ENCODE measurements at places on chromosomes 1 and 21.

GRCh38 chr1:210828996-210829596, 304.9 kb downstream of the KCNH1 start:
- no peak for DNase-seq

DNA sequence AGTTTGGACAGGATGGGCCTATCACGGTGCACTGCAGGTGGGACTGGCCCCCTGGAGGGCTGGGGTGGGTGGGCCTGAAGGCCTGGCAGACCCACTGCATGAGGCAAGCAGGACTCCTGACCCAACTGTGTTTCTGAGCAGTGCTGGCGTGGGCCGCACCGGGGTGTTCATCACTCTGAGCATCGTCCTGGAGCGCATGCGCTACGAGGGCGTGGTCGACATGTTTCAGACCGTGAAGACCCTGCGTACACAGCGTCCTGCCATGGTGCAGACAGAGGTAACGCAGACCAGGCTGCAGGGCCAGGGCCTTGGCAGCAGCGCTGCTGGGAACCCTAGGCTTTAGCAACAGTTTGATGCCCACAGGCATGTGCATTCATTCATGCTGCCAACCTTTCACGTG, 29.0 kb upstream of the KDM4A start:
- DNase-seq, result no peak

- no peak for DNase-seq
Measured at GRCh38 chr1:231818337-231818736, 191.7 kb downstream of the DISC1 start.

GRCh38 chr1:81547912-81548303, 252.8 kb upstream of the ADGRL2 start:
- no peak for DNase-seq

DNA sequence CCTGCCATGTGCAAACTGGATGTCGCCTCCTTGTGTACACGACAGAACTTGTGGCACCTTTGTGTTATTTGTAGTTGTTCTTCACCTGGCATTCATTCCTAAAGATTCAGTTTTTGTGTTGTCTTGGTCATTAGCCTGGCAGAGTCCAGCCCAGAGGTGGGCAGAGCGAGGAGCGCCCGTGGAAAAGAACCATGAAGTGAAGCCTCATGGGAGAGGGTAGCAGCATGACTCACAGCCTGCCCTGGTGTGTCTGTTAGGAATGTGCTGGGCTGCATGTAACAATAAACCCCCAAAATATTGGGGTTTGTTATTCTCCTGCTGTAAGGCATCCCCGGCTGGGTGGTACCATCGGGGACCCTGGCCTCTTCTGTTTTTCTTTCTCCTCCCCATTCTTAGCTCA, 124.9 kb upstream of the TMEM51 start:
- DNase-seq, result no peak

GRCh38 chr1:7575041-7575400, 196.1 kb upstream of the VAMP3 start:
- no peak for DNase-seq

DNA sequence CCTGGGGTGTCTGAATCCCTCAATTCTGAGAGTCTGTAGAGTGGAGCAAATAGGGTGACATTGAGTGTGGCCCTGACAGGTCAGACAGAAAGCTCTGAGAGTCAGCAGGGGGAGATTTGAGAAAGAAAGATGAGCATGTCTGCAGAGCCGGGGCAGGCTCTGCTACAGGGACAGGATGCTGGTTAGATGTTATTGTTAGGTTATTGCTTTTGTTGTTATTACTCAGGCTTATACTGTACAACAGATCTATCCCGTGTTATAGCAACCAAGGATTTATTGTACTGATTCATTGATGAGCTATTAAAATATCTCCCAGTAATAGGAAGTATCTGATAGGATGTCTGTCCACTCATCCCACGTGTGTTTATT, 59.5 kb downstream of the NFASC start:
- DNase-seq, result no peak
